ENCODE measurements at places on chromosomes 4 and X.

GRCh38 chrX:48357681-48358080 lies 1.2 kb upstream of the SSX3 start:
- DNase-seq = no peak

- no peak for DNase-seq
Observed at GRCh38 chr4:8422327-8422726, 18.2 kb downstream of the ACOX3 start.

GRCh38 chr4:120918788-120919187 lies 3.7 kb downstream of the PRDM5 start:
- no peak for DNase-seq

DNA sequence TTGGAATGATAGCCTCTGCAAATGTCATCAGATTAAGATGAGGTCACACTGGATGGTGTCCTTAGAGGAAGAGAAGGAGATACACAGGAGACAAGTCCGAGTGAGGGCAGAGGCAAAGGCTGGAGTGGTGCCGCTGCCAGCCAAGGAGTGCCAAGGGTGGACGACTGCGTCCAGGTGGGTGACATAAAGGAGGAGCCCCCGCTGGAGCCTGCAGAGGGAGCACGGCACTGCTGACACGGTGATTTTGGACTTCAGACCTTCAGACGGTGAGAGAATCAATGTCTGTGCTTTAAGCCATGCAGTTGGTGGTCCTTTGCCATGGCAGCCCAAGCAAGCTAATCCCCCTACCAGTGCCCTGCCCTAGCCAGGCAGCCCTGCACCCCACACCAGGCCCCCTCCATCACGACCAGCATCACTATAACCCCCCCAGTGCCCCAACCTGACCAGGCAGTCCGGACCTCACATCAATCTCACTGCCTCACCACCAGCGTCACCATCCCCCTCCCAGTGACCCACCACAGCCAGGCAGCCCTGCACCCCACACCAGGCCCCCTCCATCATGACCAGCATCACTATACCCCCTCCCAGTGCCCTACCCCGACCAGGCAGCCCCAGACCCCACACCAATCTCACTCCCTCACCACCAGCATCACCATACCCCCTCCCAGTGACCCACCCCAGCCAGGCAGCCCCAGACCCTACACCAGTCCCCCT lies 130.0 kb downstream of the HMX1 start:
- no peak for DNase-seq

- DNase-seq = no peak
Observed at GRCh38 chr4:9866931-9867330, 85.5 kb downstream of the DRD5 start.

DNA sequence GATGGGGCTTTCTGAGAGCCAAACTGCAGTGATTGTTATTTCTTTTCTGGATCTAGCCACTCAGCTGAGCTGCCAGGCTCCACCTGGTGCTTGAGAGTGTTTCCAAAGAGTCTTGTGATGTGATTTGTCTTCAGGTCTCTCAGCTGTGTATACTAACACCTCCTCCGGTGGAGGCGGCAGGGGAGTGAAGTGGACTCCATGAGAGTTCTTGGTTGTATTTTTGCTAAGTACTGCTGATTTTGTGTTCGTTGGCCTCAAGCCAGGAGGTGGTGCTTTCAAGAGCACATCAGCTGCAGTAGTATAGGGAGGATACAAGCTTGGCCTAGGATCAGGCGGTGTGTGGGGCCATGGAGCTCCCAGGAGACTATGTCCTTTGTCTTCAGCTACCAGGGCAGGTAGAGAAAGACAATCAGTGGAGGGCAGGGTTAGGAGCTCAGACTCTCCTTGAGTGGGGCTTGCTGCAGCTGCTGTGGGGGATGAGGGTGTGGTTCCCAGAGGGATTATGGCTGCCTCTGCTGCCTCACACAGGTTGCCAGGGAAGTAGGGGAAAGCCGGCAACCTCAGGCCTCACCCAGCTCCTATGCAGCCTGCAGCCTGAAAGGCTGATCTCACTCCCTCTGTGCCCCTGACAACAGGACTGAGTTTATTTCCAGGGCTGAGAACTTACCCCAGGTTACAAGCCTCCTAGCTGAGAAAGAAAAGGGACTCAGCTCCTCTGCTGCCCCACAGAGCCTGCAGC lies 62.4 kb downstream of the NPFFR2 start:
- no peak for DNase-seq

DNA sequence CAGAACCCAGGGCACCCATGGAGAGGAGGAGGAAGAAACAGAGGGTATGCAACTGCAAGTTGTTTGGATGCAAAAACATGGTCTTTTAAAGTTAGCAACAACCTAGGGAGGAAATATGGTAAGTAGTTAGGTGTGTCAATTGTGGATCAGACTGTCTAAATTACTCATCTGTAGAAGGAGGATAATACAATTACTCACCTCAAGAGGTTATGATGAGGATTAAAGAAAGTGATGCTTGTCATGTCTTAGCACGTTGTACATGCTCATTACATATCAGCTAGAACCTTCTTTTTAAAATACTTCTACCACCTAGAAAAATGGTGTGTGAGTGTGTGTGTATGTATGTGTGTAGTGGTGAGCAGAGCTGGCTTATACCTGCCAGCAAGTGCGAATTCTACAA lies 2.3 kb upstream of the C1QTNF7 start:
- DNase-seq = no peak

GRCh38 chrX:105910563-105911105 lies 88.3 kb downstream of the NRK start:
- DNase-seq = no peak

GRCh38 chrX:104253567-104254441 lies 929 bp downstream of the ESX1 start:
- DNase-seq = no peak

GRCh38 chrX:24920769-24921168 lies 95.0 kb downstream of the ARX start:
- DNase-seq = no peak

DNA sequence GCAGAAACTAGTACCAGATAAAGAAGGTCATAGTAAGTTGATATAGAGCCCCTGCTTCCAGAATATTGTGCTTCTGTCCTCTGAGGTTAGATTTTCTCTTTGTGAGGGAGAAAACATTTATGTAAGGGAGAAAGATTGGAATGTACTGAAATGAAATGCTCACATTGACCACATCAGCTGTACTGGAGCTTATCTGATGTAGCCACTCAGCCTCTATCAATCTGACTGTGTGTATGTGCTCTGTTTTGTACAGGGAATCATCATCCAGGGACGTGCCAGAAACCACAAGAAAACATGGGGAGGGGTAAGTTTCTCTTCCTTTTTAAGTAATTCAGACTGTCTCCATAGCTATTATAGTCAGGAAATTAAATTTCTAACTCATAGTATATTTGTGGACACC lies 56.8 kb downstream of the PRRG1 start:
- no peak for DNase-seq

GRCh38 chr4:112253382-112254000 lies 21.9 kb downstream of the AP1AR start:
- no peak for DNase-seq

DNA sequence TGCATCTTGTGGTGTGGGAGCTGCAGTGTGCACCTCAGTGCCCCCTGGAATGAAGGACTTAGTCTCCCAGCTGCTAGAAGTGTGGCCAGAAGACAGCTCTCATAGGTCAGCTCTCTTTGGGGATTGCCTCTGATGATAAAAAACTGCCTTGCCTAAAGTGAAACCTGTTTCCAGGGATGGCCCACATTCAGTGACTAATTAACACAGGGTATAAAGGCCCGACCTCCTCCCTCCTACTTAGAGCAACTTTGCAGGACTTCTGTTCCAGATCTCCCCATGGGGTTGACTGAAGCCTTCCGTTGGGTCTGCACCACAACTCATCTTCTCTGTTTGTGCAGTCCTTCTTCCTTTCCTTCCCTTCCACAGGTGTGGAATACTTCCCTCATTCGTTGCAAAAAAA lies 53.2 kb downstream of the SPINK2 start:
- DNase-seq = no peak

DNA sequence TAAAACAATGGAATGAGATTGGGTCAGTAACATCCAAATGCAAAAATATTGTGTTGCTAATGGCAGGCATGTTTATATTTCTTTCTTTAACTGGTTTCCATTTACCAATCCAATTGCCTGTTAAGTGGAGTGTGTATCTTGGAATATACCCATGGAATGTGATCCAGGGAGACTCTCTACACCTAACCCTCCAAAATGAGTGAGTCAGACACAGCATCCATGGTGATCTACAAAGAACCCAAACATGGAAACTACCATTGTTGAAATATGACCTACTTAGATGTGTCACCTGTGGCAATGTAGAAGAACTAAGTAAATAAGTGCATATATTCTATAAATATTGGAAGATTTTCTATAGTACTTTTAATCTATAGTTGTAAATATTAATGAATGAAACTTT lies 110.3 kb downstream of the AREG start:
- DNase-seq = no peak

DNA sequence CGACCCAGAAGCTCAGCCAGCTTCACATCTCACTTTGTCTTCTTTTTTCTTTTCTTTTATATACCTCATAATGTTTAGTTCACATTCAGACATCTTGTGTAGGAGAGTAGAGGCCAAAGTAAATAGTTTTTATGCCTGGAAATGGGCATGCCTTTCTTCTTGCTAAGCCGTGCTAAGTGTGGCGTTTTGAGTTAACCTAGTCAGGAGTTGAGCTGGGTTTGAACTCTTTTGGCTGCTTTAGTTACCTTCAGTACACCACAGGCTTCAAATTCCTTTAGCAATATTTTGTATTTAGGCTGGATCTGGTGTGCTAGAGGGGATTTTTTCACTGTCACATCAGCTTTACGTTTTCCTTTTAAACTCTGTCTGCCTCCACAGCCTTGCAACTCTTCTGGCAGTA lies 300.8 kb downstream of the ZNF674 start:
- no peak for DNase-seq

DNA sequence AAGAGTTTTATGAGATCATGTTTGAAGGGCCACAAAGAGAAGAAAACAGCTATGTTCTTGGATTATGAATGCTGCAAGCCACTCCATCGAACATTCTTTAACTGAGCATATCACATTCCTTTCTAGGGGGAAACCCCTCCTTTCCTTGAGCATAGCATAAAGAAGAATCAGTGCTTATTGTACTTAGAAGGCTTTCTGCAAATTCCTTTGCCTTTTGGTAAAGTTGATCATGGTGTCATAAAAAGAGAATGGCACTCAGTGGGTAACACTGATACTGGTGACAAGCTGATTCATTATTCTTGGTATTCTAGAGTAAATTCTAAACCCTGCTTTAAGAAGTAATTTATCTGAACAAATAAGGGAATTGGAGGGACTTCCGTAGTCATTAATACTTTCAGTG lies 88.5 kb upstream of the GPR34 start:
- DNase-seq = no peak

GRCh38 chr4:52157641-52158316 lies 106.7 kb downstream of the SPATA18 start:
- DNase-seq = no peak

- DNase-seq = no peak
Observed at GRCh38 chrX:124257924-124258702, 74.3 kb upstream of the TEX13D start.

DNA sequence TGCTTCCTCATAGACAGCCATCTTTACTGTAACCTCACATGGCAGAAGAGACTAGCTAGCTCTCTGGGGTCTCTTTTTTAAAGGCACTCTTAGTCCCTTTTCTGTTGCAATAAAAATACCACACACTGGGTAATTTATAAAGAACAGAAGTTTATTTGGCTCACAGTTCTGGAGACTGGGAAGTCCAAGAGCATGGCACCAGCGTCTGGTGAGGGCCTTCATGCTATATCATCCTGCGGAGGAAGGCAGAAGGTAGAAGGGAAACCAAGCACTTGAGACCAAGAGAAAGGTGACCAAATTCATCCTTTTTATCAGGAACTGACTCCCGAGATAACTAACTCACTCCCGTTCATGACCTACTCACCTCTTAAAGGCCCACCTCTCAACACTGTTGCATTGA lies 5.4 kb upstream of the ANXA5 start:
- no peak for DNase-seq

DNA sequence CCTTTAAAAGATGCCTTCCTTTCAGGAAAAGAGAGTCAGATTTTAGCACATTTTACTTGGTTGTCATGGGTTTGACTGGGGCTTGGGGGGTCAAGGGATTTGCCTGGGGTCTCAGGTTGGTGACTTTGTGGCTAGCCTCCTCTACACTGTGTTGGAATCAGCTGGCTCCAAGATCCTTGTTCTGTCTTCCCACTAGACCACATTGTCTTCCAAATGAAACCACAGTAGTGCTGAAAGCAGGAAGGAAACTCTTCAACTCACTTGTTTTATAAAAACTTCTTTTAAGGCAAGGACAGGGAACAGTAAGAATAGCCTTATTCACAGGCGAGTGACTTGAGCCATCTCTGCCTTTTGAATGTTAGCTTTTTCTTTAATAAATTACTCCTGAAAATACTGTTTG lies 37.0 kb upstream of the OTUD4 start:
- no peak for DNase-seq

GRCh38 chr4:183852910-183853547 lies 52.1 kb upstream of the STOX2 start:
- DNase-seq = no peak

DNA sequence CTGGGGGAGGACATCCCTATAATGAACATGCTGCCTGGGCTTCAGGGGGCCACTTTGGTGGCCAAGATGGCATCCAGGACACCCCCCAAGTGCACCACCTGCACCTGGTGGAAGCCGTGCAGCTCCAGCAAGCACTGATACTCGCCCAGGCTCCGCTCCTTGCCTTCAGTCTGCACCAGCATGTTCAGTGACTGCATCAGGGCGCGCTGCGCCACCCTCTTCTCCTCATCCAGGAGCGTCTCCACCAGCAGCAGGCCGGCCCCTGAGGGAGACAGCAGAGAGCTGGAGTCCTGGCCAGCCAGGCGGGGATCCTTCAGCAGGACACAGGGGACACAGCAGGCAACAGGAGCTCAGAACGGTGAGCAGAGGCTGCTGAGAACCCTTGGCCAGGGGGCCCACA lies 11.3 kb upstream of the SLC25A6 start:
- no peak for DNase-seq

DNA sequence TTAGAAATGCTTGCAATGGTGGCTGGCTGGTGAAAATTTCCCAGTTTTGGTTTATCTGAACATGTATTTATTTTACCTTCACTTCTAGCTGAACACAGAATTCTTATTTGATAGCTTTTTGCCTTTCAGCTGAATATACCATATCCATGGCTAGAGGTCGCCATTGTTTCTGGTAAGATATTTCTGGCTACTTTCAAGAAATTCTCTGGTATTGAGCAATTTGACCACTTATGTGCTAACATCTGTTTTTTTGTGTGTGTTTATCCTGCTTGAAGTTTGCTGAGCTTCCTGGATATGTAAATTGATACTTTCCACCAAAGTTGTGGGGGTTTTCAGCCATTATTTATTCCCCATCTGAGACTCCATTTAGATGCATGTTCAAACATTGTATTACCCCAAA lies 75.4 kb downstream of the FBXW7 start:
- DNase-seq = no peak

DNA sequence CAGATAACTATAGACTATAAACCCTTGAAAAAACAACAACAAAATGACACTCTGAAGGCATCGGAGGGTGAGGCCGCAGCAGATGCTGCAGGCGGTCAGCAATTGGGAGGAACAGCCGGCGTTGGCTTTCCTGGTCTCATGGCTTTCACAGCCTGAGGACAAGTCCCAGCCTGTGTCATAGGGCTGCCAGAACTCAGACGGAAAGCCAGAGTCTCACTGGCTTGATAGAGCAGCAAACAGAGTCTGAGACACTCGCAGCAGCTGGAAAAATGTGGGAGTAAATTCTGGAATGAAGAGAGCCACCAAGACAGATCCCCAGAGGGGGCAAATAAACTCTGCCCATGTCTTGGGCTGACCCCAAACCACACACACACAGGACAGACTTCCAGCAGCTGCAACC lies 86.3 kb downstream of the PPP2R2C start:
- DNase-seq = no peak
